ENCODE measurements at places on chromosomes 5 and 9.

GRCh38 chr5:87282269-87282668 lies 14.6 kb downstream of the RASA1 start:
- DNase-seq, result no peak

DNA sequence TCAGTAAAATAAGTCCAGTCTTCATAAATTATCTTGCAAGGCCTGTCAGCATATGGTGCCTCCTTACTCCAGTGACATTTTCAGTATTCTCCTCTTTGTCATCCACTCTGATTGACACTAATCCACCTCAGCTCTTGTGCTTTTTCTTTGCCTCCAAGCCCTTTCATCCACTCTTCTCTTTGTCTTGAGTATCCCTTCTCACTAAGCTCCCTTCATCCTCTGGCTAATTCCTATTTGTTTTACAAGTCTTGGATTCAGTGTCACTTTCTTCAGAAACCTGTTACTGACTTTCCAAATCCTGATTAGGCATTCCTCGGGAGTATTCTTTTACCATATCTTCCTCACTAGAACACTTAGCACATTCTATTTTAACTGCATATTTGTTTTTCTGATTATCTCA lies 100.6 kb upstream of the VCAN start:
- DNase-seq, result no peak

DNA sequence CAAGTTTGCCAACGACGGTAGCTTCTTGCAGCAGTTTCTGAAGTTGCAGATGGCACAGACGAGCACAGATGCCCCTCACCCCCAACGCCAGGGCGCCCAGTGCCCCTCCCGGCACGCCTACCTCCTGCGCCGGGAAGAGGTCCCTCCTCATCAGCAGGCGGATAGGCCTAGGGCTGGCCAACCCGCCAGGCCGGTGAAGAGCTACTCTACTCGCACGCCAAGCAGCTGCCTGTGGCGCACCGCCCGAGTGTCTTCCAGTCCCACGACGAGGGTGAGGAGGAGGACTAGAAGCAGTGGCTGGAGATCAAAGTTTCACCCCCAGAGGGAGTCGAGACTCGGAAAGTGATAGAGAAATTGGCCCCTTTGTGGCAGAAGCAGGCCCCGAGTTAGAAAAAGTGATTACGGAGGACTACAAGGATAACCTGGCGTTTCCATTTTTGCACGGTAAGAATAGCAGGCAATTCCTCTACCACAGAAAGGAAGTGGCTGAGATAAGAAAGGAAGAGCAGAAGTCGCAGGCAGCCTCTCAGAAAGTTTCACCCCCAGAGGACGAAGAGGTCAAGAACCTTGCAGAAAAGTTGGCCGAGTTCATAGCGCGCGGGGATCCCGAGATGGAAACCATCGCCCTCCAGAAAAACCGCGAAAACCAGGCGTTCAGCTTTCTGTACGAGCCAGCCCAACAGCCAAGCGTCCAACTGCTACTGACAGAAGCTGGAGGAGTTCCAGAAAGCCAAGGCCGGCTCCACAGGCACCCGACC lies 170.4 kb downstream of the HINT1 start:
- DNase-seq, result no peak

DNA sequence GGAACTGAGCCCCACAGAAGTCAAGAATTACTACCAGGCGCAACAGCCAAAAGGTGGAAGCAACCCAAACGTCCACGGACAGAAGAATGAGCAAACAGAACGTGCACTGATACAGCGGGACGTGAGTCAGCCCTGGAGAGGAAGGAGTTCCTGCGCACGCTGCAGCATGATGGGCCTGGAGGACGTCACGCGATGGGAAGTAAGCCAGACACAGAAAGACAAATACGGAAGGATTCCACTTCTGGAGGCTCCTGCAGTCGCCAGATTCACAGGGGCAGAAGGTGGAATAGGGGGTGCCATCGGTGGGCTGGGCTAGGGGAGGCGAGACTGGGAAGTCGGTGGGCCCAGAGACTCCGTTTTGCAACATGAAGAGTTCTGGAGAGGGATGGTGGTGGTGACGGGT lies 80.3 kb upstream of the PHYKPL start:
- DNase-seq, result no peak

DNA sequence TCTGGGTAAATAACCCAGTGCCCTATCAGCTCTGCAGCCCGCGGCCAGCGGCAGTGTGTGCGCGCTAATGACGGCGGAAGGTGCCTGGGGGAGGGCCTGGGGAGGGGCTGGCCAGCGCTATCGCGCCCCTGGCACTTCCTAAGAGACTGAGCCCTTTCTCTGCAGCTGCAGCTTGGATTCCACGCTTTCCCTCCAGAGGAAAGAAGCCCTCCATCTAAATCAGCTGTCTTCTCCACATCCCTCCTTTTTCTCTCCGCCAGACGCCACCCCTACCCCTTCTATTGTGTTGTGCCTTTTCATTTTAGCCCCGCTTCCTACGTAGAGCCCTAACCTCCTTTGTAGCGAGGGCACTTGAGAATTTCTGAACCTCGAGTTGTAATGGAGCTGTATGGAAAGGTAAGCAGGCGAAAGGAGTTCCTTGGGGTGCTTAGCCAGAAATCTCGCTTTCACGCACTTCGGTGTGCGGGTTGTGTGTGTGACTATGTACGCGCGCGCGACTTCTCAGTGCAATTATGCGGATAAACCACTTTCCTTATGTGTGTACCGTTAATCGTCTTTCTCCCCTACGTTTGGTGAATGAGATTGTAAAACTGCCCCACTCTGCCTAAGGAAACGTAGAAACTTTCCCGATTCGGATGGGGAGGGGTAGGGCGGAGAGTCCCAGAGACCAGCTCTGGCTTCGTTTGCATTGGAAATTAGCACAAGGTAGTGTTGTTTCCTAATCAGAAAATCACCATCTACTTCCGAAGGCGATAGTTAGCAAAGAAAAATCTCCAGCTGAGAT lies 664 bp upstream of the RAB3C start:
- no peak for DNase-seq

DNA sequence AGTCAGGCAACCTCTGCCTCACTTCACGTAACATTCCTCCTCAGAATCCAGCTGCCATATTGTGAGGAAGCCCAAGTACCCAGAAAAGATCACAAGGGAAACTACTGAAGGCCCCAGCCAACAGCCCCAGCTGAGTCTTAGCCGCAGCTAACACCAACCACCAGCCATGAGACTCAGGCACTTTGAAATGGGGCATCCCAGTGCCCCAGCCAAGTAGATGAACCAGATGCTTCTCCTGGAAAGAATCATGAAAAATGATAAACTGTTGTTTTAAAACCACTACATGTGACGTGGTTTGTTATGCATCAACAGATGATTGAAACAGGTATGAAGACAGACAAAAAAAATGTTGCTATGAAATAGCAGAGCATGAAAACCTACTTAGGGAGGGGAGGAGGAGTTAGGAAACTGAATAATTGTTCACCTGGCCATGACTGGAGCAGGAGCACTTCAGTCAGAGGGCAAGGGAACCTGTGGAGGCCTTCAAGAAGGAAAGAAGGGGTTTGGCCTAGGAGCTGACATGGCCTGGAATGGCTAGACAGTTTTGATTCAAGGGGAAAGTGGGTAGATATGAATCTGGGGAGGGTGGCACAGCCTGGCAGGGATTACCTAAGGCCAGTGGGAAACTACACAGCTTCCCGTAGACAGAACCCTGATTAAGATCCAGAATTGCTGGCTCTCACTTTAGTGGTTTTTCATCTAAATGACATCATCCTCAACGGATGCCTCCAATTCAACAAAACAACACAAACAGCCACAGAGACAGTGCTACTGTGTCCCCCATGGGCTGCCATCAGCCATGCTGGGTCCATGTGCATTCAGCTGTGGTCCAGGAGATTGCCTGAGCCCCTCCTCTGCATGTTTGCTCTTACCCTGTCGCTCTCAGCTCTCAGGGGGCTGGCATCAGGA lies 211.6 kb downstream of the SYK start:
- no peak for DNase-seq

Measured in SJSA1 (cell line).